ENCODE measurements at places on chromosomes 4 and X.

GRCh38 chrX:16436348-16437188 is 213.4 kb upstream of the S100G start:
- DNase-seq: peak; percentile 88

DNA sequence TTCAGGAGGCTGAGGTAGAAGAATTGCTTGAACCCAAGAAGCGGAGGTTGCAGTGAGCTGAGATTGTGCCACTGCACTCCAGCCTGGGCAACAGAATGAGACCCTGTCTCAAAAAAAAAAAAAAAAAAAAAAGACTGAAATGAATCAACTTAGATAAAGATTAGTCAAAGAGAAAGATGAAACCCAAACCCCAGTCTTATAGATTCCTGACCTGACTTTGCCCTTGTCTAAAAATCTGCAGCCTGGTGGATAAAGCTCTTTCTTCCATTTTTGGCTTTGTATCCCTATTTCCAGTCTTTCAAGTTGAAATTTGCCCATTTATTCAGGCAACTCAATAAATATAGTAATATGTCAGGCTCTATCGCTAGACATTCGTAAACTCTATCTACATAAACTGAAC is 39.3 kb upstream of the SPINK2 start:
- DNase-seq: no peak

- DNase-seq: no peak
Measured at GRCh38 chrX:42129022-42129940, 205.9 kb upstream of the CASK start.

DNA sequence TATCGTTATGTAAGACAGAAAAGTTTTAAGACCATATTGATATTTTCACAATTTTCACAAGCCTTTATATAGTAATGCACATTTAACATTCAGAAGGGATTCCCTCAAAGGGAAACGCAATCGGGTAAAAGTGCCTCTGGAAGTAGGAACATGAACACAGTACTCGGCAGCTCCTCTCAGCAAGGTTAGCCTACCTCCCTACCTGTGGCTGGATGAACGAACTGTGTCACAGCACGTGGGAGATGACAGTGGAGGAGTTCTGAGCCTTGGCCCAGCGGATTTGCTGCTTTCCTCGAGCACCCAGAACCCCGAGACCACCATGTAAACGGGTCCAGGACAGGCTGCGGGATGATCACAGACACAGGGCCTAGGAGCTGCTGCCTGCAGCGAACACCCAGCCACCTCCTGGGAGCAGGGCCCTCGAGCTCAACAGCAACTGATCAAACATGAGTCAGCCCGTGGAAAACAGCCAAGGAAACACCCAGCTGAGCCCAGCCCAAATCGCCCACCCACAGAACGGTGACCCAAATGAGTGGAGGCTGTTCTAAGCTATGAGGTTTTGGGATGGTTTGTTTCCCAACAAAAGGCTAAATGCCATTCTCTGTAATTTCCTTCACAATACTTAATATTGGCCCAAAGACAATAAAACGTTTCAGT is 30.4 kb downstream of the FAT1 start:
- DNase-seq: no peak

DNA sequence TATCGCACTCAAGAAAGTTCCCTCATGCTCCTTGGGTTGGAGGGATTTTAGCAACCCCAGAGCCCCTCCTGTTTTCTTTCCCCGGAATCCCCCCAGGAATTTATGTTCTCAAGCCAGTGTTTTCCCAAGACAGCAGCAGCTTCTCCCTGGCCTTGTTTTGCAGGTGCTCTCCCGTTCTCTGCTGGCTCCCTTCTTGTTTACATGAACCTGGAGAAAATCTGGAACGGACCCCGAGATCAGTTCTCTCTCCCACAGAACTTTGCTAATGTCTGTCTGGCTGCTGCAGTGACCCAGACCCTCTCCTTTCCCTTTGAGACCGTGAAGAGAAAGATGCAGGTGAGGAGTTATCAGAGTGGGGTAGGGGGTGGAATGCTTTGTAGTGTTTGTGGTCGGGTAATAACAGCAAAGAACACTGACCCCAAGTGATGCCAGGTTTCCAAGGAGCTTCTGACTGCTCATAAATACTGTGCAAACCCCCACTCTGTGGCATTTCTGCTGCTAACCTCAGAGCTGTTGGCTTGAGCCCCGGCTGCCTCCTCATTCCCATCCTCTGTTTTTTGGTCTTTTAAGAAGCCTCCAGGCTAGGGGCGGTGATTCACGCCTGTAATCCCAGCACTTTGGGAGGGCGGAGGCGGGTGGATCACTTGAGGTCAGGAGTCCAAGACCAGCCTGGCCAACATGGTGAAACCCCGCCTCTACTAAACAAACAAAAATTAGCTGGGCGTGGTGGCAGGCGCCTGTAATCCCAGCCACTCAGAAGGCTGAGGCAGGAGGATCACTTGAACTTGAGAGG is 11.1 kb downstream of the SLC25A43 start:
- no peak for DNase-seq

All from neural crest cell (in vitro differentiated cells).